ENCODE measurements at places on chromosomes 7 and 10. TPM values are rescaled to one million over a fixed set of nuclear protein-coding genes. Genes with fewer than 3 reads are reported as not detected.

DENND2A gene
- 14.9 TPM for total RNA-seq

DNA sequence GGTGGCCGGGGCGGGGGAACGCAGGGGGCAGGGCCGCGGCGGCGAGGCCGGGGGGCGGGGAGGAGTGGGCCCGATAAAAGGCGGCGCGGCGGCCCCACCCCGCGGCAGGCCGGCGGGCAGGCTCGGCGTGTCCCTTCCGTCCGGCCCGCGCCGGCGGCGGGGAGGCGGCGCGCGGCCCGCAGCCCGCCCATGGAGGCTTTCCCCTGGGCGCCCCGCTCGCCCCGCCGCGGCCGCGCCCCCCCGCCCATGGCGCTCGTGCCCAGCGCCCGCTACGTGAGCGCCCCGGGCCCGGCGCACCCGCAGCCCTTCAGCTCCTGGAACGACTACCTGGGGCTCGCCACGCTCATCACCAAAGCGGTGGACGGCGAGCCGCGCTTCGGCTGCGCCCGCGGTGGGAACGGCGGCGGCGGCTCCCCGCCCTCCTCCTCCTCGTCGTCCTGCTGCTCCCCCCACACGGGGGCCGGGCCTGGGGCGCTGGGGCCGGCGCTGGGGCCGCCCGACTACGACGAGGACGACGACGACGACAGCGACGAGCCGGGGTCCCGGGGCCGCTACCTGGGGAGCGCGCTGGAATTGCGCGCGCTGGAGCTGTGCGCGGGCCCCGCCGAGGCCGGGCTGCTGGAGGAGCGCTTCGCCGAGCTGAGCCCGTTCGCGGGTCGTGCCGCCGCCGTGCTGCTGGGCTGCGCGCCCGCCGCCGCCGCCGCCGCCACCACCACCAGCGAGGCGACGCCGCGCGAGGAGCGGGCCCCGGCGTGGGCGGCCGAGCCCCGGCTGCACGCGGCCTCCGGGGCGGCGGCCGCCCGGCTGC, at the start of gene NANOS1:
NANOS1 (plus strand) TSS at position 102 of the 808 bp plus-strand sequence; CDS start at position 190, 88 bp downstream.
- DNase-seq = no peak

DNA sequence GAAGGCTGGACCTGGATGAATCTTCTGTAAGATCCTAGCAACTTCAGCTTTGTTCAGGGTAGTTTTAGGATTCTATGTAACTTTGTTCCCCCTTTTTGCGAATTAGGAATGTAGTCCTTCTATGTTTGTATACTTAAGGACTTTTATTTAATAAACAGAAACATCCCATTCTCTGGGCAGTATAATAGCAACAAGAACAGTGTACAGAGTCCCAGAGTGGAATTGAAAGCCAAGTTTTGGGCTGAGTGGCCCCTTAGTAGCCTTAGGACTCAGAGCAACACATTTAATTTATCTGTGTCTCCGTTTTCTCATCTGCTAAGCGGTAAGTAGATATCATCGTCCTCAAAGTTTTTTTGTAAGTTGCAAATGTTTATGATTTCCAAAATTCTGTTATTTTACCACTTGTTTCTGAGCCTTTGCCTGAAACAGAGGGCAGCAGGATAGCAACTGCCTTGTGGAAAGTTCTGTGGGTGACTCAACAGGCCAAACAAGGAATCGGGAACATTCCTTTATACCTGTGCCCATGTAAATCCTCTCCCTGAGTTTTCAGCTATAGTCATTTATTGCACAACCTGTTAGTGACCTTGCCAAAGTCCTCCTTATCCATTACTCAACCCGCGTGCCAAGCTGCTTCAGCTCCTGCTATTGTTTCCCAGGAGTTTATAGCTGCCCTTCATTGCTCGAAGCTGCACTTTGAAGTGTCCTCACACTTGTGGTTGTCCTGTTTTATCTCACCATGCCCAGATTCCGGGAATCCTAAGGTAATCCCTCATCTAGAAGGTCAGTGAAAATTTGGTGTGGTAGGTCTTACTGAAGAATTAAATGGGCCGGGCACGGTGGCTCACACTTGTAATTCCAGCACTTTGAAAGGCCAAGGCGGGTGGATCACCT, 199.1 kb upstream of the AHR start:
- DNase-seq = peak; percentile 45

DNA sequence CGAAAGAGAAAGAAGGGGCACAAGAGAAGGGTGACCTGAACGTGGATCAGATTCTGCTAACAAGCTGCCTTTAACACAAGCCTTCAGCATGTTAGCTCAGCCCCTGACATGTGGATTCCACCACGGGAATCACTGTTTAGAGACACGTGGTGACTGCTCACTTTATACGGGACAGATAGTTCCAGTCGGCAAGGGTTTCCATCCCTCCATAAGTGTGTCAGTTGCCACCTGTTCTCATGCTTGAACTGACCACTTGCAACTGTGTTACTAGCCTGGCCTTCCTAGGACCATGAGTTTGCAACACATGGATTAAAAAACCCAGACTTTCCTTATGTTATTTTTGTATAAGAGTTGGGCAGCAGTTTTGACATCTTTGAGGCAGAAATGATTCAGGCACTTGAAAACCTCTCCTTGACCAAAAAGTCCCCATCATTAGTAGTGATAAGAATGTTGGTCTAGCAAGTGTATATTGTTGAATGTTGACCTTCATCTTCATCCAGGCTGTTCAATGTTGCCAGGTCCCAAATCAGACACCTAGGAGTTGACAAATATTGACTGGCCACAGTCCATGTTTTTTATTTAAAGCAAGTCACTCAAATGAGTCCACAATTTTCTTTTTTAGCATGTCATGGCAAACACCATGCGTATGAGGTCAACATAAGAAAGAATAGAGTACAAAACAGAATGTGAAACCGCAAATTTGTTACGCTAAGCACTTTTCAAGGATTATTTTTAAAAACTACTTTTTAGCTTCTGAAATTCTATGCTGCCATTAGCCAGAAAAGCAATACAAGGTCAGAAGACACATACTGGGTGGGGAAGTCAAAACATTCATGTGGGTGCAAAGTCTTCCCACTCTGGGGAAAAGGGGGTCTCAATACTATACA, 101.6 kb downstream of the ABLIM1 start:
- DNase-seq = no peak

GRCh38 chr10:97030894-97031293, 154.9 kb downstream of the SLIT1 start:
- no peak for DNase-seq

PAPOLB gene
- 0.29 TPM for total RNA-seq

LGI1 gene
- total RNA-seq = 1.1 TPM

DNA sequence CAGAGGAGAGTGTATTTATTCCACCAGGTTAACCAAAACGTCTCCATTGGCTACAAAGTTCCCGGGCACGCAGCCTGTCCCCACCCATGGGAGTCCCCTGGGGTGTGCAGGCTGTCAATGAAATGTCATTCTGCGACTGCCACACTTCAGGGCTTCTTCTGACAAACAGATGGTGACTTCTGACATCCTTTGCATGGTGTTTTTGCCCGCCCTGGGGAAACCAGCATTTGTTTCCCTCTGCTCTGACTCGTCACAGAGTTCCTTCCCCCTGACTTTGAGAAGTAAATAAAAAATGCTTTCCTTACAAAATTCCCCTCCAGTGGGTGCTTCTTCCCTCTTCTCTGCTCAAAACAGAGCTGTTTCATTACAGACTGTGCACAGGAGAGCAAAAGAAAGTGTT, 38.2 kb downstream of the TNS3 start:
- DNase-seq = no peak

ZNF488 gene
- 1.8 TPM for total RNA-seq
